Mucosa of gallbladder (tissue), 1 donor: ENCODE measurements at places on chromosomes 3 and 15.
A peak's percentile ranks its signal among the peaks of the same experiment; 100 is the strongest.

GRCh38 chr3:31968369-31968926 is 12.6 kb downstream of the OSBPL10 start:
- DNase-seq, result no peak

DNA sequence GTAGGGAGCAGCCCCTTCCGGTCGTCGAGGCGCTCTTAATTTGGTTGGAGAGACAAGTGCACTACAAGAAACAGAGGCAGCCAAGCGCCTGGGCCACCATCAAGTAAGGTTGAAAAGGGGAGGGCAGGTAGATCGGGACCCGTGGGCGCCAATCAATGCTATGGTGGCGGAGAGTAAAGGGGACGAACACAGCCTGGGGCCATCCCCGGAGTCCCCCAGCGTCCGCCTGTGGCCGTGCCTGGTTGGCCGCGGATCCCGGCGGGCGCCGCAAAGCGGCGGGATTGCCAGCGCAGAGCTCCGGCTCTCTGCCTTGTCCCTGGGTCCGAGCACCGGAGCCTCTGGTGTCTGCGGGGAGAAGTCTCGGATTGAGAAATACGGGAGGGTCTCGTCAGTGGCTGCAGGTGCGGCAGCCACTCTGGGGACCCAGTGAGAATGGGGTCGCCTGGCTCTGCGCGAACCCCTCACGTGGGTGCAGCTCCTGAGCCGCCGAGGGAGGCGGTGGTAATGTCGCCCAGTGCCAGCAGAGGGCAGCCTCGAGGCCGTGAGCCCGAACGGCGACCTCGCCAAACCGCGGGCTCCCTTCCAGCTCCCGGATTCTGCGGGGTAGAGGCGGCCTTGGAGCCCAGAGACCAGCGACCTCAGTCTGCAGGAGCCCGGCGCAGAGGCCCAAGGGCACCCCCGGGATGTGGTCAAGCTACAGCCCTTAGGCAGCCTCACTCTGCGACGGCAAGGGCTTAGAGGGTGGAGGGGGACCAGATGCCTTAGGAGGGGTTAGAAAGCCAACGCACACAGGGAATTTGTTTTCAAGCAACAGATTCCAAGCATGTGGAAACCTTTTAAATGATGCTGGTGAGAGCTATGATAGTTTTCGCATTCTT is 10.8 kb downstream of the FOXL2 start:
- peak; percentile 66 for DNase-seq

DNA sequence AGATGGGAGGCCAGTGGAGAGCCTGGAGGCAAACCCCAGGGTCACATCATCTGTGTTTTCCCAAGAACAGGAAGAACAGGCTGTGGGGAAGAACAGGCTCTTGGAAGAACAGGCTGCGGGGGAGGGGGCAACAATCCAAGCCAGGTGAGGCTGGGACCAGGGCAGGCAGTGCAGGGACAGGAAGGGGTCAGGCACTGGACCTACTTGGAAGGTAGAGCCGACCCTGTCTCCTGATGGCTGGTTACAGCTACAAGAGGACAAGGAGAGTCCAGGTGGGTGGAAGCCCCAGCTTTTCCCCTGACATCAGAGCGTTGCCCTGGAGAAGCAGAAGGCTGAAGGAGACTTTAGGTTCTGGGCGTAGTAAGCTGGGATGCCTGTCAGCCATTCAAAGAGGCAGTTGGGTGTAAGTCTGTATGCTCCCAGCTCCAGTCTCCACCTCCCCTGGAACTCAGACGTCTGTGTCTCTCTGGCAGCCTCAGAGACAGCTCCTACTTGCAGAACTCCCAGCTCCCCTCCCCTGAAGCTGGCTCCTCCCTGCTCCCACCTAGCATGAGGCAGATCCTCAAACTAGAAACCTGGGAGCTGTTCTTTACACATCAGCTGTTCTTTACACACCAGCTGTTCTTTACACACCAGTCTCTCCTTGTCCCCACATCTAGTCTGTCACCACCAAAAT is 130.9 kb downstream of the DNAJB8 start:
- no peak for DNase-seq

GRCh38 chr3:185399737-185400667 is 37.1 kb downstream of the MAP3K13 start:
- DNase-seq, result no peak

DNA sequence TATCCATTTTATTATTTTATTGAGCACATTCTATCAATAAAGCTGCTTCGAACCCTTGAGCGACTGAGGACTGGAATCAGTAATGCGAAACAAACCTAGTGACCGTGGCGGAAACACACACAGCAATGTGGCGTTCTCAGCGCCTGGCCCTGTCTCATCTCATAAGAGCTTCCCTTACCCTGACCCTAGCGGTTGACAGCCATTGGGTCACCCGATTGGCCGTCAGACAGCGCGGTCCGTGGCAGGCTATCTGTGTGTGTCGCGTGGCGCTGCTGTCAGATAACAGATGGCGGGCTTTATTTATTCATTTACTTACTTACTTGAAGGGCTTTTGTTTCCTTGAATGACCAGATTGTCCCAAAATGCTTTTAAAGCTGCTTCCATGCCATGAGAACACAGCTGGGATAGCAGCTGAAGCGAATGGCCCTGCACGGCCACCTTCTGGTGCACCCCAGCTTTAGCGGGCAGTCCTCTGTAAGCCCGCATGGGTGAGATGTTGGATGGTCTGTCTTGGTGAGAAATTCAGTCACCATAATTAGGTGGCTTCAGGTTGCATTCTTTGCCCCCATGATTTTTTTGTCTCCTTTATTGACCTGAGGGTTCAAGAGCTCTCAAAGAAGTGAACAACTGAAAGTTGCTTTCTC is 215.5 kb upstream of the BHLHE40 start:
- no peak for DNase-seq

- no peak for DNase-seq
Observed at GRCh38 chr3:48702320-48702920, 14.6 kb downstream of the IP6K2 start.

DNA sequence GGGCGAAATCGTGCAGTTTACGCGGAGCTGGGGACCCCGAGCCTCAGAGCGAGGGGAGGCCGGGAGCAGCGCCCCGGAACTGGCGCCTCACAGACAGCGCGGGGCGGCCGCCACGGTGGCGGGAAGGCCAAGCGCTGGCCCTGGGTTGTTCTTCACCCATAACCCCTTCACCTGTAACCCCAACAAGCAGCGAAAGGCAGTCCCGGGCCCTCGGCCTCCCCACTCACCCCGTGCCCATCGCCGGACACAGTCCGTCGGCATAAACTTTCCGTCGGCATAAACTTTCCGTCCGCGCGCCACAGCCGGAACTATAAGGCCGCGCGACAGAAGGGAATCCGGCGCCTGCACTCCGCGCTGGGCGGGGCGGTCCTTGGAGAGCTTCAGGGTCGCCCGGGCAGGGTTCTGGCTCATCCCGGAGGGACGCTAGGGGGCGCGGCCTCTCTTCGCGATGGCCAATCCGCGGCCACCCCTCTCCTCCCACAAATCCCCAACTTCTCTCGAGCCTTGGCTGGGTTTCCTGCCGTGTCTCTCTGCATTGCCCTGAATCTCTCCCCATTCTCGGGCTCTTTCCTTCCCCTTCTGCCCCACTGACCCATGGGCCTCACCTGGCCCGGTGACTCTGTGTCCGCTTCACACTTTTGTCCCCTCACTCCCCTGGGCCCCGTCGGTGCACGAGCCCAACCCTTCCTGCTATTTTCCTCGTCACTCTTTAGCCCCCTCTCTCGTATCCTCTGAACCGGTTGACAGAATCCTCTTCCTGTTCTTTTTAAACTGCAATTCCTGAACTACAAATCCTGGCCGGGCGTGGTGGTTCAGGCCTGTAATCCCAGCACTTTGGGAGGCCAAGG is at the start of gene INTS14:
INTS14 (minus strand) TSS at position 261 of the 848 bp plus-strand sequence. CDS start 3,751 bp downstream, outside the sequence.
- DNase-seq, result peak; percentile 97

GRCh38 chr15:90058308-90058707 is 44.0 kb downstream of the IDH2 start:
- DNase-seq, result no peak

- no peak for DNase-seq
Observed at GRCh38 chr15:90189781-90190467, 11.2 kb upstream of the SEMA4B start.

DNA sequence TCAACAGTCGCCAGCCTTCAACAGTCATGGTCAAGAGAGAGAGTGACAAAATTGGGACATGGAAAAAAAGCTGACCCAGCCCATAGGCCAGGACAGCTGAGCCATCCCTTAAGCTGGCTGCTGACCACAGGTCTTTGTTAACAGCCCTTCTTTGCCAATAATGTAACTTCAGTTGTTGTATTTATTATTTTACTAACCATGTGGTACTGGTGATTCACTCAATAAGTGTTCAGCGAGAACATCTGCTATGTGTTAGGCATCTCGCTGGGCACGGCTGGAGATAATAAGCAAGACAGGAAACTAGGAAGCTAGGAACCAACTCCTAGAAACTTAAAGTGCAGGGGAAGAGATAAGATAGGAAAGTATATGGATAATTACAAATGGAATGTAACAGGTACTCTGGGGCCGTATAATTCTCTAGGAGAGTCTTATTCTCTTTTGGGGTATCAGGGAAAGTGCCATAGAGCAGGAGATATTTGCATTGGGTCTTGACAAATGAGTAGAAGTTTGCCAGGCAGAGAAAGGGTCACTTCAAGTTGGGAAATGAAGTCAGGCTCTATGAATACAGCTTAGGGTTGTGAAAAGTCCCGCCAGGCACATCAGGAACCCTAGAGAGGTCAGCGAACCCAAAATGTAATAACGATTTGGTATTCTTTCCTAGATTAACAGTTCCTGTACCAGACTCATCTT is 84.0 kb upstream of the TRA2B start:
- no peak for DNase-seq

DNA sequence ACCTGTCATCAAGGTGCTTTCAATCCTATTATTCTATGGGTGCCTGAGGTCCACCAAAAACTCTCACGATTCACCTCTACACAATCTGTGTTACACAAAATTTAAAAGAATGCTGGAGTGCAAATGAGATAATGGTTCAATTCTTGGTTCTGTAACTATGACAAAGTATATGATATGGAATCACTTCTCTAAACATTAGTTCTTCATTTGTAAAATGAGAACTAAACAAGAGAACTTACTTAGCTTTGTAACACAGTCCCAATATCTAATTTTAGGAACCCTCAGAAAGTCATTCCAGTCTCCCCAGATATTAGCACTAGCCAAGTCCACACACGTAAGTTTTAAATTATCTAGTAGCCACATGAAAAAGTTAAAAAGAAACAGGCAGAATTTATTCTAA is 111.5 kb downstream of the TBL1XR1 start:
- DNase-seq, result no peak
